Stimulated activated CD4-positive, alpha-beta T cell treated with anti-CD3 and anti-CD28 coated beads, Interleukin-1b, Interleukin-23, amount 100 ng/mL, for 1 hour (primary cell): ENCODE measurements at places on chromosomes 16 and 17.

DNA sequence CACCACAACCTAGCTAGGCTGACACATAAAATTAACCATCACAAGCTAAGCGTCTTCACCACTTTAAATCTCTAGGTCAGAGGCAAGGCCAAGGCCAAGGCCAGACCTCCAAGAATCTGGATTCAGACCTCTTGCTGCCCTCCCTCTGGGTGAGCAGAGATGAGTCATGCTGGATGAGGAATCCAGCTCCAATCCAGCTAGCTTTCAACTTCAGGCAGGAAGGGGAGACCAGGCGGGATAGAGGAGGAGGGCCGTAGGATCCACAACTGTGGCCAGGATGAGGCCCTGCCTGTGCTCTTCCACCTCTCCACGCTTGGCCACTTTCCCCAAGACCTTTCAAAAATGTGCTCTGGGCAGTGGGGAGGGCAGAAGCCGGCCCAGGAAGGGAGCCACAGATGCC, 14.7 kb downstream of the LRRC75A start:
- DNase-seq: no peak

GRCh38 chr17:79996291-79996690, 39.4 kb downstream of the TBC1D16 start:
- DNase-seq: no peak

GRCh38 chr16:27353853-27354252, 40.1 kb downstream of the IL4R start:
- DNase-seq: no peak

DNA sequence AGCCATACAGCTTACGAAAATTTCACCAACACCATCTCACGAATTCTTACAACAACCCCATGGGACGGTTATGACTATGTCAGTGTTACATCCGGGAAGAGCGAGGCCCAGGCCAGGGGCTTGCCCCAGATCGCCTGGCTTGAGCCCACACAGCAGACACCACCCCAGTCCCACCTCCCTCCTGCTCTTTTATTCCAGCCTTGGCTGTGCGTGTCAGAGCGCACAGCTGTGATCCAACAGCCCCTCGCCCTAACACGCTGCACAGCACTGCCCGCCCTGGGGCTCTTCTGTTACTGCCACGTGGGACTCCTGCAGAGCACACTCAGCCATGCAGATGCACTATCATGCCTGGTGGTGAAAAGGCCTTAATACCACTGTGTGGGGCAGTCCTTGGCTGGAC, 127.9 kb downstream of the ENGASE start:
- DNase-seq: no peak

GRCh38 chr16:79067600-79067999, 532.9 kb downstream of the MAF start:
- DNase-seq: no peak

DNA sequence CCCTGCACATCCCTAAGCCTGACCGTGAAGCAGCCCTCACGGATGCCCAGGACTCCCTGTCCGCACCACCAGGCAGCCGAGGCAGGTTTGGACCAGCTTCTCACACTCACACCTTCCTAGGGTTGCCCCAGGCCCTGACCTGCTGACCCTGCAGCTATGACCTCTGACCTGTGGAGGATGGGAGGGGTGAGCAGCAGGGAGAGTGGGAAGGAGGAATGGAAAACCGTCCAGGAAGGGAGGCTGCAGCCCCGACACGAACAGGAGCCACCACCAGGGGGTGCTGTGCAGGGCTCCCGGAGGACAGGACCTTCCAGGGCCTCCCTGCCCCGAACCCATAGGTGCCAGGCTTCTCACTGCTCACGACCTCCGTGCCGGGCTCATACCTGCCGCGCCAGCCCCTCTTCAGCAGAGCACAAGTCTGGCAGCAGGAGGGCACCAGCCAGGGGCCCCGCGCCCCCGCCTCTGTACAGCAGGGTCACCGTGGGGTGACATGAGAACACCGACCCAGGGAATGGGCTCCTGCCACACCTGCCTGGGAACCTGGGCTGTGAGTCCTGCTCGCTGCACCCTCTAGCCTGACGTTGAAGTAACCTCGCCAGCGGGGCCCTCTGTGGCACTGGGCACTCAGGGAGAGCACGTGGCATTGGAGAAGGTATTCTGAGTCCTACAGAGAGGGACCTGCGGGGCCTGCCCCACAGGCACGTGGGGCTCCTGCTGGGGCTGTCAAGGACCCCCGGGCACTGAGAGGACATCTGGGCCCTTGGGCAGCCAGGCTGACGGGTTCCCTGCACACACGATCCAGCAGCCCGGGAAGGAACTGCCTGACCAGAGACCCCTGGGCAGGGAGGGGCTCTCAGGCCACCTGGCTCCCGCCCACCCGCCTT, 37.6 kb downstream of the CTU2 start:
- peak; percentile 54 for DNase-seq

- no peak for DNase-seq
Observed at GRCh38 chr16:69490707-69491324, 66.4 kb downstream of the CYB5B start.

DNA sequence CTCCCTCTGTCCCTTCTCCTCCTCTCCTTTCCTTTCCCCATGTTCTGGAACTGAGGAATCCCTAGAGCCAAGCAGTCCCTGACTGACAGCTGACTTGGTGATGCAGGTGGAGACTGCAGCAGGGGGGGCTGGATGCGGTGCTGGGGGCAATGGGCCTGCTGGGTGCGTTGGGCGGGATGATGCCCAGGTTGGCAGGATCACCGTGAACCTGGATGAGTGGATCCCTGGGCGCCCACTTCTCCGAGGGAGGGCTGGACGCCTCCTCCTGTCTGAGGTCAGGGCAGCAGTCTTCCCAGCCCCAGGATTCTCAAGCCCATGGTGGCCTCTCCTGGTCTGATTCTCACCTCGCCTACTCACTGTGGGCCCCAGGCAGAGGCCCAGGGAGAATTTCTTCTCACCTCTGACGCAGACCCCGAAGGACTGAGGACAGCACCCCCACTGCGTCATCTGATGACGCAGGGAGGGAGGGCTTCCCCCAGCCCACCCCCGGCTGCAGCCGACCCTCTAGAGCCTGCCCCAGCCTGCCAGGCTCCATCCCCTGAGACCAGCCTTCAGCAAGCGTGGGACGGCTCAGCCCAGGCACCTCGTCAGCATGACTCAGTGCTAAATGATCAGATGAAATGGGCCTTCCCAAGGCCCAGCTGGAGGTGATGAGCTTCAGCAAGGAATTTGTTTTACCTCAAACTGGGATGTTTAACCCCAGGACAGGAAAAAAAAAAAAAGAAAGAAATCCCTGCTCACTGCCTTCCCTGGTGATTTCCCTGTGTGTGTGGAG, 188.0 kb upstream of the TNRC6C start:
- DNase-seq: no peak

DNA sequence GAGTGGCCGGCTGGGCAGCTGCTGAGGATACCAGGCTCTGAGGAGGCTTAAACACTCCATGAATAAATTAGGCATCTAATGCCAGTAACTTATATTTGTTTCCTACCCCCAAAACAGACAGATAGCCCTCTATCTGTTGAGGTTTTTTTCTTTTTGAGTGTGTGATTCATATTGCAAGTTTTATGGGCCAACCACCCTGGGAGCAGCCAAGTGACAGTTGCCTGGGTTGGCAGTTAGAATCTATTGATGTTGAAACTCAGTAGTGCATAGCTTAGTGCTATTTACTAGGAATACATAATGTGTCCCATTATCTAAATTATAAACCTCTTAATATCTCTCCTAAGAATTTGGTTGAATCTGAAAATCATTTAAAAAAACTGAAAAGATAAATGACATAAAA, 397.4 kb downstream of the CA10 start:
- no peak for DNase-seq

- DNase-seq: no peak
Observed at GRCh38 chr17:66337268-66337667, 34.9 kb downstream of the PRKCA start.

DNA sequence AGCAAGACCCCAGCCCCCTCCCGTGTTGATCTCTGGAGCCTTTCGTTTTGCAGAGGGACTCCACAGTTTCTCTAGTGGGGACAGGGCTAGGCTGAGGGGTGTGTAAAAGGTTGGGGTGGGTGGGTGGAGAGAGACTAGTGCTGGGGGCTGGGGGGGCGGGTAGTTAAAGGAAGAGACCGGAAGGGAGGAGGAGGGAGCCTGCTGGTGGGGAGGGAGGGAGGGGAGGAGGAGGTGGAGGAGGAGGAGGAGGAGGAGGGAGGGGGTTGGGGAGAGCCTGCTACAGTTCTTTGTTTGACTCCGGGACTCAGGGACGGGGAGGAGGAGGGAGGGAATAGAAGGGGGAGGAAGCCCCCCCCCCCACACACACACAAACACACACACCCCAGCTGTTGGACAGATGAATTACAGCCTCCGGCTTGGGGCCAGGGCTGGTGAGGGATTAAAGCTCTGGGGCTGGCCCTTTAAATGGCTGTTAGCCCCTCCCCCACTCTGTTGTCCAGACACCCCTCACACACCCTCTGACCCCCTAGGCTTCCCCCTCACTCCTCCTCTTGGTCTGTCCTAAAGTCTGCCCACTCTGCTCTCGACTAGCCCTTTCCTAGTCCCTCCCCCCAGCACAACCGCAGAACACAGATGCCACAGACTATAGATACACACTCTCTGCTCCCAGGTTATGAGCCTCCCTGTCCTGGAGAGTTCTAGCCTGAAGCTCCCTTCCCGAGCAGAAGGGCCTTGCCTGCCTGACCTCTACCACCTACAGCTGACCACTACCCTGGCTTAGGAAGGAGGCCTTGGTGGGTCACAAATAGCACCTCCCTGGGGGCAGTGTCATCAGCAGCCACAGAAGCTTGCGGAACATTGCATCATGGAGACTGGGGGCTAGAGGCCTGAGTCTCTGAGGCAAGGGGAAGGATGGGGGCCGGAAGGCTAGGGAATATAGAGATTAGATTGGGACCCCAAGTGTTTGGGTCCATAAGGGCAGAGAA, 4.4 kb downstream of the KDM6B start:
- DNase-seq: no peak

DNA sequence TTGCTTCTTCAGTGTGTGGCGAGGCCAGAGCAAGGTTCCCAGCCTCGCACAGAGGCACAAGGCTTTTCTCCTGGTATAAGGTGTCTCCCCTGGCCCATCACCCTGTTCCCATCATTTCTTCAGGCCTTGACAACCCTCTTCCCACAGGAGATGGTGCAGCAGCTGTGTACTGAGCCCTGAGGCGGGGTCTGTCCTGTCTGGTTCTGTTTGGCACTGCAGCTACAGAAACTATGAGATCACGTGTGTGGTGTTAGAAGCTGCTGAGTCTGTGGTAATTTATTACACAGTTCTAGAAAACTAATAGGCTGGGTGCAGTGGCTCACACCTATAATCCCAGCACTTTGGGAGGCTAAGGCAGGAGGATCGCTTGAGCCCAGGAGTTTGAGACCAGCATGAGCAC, 7.2 kb downstream of the PLA2G15 start:
- no peak for DNase-seq
